EL (cell line): ENCODE measurements at places on chromosomes 1 and 21.

DNA sequence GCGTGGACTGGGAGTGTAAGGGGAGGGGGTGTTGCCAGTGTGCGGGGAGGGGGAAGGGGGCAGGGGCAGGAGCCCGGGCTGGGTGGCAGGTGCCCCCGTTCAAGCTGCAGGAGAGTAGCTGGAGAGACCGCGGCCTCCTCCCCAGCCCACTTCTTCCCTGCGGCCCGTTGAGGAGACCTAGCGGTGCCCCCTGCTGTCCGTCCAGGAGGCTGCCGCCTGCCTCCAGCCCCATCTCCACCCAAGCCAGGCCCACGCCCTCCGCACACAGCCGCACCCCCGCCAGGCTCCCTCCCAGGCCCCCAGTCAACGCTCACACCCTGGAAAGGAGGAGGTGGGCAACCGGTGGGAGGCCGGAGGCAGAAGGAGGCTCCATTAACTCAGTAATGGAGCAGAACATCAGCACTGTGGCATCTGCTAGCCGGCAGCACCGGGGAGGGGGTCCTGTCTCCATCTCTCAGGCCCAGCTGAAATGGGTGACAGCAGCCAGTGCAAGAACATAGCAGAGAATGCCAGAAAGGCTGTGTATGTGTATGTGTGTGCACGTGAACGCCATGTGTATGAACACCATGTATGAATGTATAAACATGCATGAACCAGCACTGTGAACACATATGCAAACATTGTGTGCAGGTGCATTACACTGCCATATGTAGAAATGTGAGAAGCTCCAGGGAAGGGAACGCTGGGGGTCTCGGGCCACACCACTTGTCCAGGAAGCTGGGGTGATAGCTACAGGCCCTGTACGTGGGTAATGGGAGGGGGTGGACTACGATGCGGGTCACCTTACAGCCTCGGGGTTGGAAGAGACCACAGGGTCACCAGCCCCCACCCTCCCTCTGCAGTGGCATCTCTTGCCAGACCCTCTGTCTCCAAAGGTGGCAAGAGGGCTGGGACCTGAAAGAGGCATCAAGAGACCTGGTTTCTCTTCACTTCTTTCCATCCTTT, 84.6 kb downstream of the SYT2 start:
- peak; percentile 60 for DNase-seq

DNA sequence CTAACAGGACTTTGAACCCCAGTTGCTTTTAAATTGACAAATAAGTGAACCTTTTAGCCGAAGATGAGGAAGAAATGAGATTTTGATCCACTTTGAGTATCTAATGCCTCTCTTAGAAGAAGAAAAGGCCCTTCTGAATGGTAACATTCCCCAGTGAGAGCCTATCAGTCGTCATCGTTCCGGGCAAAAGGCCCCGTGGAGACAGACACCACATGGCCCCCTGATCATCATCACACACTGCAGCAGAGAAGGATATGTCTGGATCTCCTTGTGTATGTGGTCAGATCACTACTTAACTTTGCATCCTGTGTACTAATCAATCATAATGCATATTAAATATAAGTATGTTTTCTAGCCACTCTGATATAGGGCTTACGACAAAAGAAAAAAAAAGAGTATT, 87.3 kb upstream of the SMYD2 start:
- DNase-seq = no peak

GRCh38 chr21:46295996-46296752, 10.0 kb downstream of the YBEY start:
- peak; percentile 60 for DNase-seq

DNA sequence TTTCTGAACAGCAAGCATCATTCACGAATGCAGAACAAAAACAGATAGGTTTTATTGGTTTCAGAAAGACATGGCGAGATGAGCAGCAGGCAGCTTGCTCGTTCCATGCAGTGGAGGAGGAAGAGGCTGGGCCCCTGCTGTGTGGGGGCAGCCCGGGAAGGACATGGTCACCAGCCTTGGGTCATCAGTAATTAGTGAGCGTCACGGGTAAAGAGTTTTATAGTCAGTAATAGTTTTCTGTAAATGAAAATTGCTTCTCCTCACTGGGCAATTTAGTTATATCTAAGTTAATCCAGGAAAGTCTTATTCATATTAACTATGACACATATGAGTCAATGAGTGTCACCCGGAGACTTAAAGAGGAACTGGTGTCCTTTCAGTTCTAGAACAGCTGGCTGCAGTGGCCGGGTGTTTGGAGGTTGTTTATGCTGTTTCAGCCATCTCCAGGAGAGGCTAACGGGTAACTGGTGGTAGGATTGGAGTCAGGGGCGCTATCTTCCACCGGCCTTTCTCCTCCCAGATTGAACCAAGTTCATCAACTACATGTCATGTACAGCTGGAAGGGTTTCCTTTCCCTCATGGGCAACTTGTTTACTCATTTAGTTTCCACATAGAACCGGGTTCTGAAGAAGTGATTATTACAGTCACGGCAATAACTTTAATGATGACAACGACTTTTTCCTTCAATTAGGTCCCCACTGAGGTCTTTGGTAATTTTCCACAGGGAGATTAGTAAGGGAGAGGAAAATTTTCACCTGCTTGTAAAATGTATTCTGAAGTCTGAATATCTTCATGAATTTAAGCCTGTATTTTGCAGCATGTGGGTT, 34.6 kb upstream of the SLC45A1 start:
- DNase-seq = no peak

DNA sequence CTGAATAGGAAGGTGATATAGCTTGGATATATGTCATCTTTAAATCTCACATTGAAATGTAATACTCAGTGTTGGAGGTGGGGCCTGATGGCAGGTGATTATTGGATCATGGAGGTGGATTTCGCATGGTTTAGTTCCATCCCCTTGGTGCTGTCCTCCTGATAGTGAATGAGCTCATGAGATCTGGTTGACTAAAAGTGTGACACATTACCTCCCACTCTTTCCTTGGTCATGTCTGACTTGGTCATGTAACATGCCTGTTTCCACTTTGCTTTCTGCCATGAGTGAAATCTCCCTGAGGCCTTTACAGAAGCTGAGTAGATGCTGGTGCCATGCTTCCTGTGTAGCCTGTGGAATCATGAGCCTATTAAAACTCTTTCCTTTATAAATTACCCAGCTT, 664.5 kb upstream of the NR5A2 start:
- DNase-seq = no peak

DNA sequence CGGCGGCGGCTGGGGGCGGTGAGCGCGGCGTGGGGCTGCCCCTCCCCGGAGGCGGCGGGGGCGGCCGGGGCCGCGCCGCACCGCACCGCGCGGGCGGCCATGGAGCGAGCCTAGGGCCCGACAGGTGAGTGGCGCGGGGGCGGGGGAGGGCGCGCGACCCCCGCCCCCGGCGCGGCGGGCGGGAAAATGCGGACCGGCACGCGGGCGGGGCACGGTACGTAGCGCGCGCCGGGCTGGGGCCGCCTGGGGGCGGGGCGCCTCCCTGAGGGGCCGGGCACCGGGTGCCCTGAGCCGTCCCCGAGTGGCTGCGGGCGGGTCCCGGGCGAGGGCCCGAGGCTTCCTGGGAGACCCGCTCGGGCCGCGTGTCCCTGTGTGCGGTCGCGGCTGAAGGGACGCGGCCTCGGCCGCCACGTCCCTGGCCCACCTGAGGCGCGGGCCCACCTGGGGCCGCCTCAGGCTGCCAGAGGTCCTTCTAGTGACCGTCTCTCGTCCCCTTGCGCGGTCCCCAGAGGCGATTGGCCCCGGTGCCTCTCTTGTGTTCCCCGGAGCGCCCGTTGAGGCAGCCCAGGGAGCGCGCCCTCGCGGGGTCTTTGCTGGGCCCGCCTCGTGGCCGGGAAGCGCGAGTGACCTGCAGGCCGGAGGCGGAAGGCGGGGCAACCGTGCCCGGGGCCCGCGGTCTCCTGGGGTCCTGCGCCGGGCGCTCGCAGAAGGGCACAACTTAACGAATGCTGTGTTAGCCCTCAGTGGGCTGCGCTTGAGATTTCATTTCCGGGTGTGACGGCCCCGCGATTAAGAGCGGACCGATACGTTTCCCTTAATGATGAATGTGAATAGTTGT, 500 bp downstream of the FAM20B start:
- peak; percentile 67 for DNase-seq

- peak; percentile 79 for DNase-seq
Measured at GRCh38 chr1:185733818-185734735, at the start of gene HMCN1. Gene HMCN1 (plus strand): TSS chr1:185734391. CDS start chr1:185734780, 389 bp downstream.

GRCh38 chr1:15849775-15850324, 2.3 kb downstream of the SPEN start:
- peak; percentile 79 for DNase-seq

- no peak for DNase-seq
Measured at GRCh38 chr1:115829947-115830346, 11.0 kb downstream of the NHLH2 start.

GRCh38 chr1:161350671-161351070, 17.0 kb downstream of the CFAP126 start:
- no peak for DNase-seq

GRCh38 chr1:14970799-14971141, 182.8 kb upstream of the TMEM51 start:
- peak; percentile 29 for DNase-seq

- DNase-seq = no peak
Measured at GRCh38 chr1:234938924-234939323, 189.7 kb downstream of the TOMM20 start.

DNA sequence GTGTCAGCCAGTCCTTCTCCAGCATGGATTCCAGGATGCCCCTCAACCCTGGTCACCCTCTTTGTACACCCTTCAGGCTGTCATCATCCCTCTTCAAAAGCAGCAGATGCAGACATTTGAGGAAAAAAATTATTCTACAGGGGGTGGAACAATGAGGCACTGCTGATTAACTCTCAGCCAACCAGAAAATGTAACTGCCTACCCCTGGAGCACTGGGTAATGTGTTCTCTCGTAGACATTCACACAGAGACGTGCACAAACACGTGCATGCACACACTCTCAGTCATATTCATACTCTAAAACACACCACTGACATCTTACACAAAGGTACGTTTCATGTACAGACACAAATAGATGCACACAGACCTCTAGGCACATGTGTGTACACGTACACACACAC, 175.4 kb downstream of the TRABD2B start:
- DNase-seq = no peak

- DNase-seq = no peak
Measured at GRCh38 chr1:233393926-233394680, 66.6 kb downstream of the MAP3K21 start.

DNA sequence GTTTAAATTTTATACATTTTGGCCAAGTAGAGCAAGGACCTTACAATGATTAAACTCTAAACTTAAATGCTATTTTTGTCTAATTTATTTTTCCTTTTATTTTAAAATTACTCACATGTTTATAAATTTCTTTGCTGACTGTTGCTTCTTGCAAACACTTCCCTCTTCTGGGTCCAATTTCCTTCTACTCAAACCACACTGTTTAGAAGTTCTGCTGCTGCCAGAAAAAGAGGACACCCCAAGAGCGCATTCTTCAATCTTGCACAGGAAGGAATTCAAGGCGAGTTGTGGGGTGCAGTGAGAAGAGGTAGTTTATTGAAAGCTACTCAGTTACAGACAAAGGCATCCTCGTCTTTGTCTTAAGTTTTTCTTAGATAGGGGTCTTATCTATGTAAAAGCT, 88.5 kb upstream of the NEK7 start:
- no peak for DNase-seq

GRCh38 chr1:41576206-41576605, 91.7 kb upstream of the EDN2 start:
- DNase-seq = no peak

- peak; percentile 99 for DNase-seq
Measured at GRCh38 chr1:168301664-168302320, 21.1 kb downstream of the TBX19 start.

DNA sequence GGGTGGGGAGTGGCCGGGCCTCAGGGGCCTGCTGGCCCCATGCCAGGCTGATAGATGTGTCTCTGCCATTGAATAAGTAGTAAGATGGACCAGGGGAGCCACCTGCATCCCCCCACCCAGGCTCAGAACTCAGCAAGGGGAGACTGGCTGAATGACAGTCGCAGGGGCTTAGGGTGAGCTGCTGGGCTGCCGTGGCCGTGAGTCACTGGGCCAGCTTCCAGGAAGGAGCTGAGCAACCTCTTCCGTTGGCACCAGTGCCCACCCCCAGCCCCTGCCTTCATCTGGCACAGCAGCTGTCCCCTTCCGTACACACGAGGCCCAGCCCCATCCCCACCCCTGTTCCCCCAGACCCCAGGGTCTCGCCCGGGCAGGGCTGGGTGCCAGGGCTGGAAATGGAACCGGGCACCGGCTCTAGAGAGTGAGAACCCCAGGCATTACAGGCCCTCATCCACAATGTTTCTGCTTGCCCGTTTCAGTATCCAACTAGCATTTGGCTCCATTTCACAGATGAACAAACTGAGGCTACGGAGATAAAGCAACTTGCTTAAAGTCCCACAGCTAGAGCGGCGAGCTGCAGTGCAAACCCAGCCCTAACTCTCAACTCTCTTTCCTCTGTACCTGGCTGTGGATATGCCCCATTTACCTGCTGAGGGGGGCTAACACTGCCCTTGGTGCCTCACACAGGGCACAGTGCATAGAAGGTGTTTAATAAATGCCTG, 10.2 kb downstream of the WNT4 start:
- peak; percentile 78 for DNase-seq

- DNase-seq = no peak
Measured at GRCh38 chr1:159751031-159751430, 29.7 kb upstream of the DUSP23 start.

DNA sequence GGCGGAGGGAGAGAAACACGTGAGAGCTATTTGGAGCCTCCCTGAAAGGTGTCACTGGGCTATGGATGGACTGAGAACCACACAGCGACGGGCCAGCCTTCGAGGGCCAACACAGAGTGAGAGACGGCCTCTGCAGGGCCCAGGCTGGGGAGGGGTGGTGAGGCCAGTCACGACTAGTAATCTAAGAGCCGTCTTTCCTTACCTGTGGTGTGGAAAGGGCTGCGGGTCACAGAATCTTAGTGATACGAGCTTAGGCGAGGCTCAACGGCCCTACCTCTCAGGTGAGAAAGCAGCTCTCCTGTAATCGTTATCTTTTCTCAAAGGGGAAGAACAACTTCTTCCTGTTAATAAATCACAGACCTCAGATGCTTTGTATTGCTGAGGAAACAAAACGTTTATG, 33.4 kb upstream of the COX20 start:
- no peak for DNase-seq

- no peak for DNase-seq
Measured at GRCh38 chr1:180175806-180176205, 21.1 kb downstream of the QSOX1 start.

DNA sequence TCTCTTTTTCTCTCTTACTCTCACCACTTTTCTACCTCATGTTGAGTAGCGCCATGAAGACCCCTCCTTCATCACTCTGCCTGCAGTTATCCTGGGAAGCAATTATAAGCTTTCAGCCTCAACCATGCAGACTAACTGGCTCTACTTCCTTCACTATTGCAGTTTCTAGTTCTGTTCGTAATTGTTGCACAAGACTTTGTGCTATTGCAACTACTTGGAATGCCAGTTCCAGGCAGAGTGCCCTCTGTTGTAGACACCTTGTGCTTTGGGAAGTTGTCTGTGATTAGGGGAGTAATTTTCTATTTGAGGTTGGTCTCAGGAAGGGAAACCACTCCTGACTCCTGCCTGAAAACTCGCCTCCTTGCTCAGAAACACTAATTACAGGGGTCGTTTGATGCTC, 19.4 kb downstream of the PGM1 start:
- no peak for DNase-seq
